ENCODE measurements at places on chromosomes 3 and 15. TPM values are rescaled to one million over a fixed set of nuclear protein-coding genes. Genes with fewer than 3 reads are reported as not detected.

The CTSH gene
- total RNA-seq = 3.7 TPM

The SEMA5B gene
- total RNA-seq = not detected

The MORC1 gene
- not detected for total RNA-seq

The OR4F15 gene
- not detected for total RNA-seq

The SI gene
- not detected for total RNA-seq

The PRSS50 gene
- total RNA-seq = not detected

The FBN1 gene
- total RNA-seq = 0.11 TPM

- DNase-seq = no peak
These were observed 99.5 kb downstream of the POLR2M start for GRCh38 chr15:57806003-57806402.

DNA sequence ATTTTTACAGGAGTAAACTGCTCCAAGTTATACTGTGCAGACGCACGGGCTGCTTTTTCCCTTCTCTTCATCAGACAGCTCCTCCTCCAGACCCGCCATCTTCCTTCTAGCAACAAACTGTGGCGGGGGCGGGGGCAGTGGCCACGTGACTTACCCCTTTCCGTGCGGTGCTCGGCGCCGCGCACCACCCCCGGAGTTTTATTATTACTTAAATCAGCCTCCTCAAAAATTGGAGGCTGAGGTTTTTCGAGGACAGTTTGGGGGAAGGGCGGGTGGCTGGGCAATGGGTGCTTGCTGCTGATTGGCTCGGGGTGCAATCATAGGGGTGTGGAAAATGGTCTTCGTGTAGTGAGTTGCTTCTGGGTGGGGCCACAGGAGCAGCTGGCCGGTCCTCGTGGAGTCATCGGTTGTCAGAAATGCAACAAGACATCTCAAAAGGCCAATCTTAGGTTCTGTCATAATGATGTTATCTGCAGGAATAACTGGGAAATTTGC lies 77.1 kb upstream of the MFGE8 start:
- DNase-seq = no peak

GRCh38 chr3:26535151-26535550 lies 87.4 kb upstream of the LRRC3B start:
- no peak for DNase-seq

DNA sequence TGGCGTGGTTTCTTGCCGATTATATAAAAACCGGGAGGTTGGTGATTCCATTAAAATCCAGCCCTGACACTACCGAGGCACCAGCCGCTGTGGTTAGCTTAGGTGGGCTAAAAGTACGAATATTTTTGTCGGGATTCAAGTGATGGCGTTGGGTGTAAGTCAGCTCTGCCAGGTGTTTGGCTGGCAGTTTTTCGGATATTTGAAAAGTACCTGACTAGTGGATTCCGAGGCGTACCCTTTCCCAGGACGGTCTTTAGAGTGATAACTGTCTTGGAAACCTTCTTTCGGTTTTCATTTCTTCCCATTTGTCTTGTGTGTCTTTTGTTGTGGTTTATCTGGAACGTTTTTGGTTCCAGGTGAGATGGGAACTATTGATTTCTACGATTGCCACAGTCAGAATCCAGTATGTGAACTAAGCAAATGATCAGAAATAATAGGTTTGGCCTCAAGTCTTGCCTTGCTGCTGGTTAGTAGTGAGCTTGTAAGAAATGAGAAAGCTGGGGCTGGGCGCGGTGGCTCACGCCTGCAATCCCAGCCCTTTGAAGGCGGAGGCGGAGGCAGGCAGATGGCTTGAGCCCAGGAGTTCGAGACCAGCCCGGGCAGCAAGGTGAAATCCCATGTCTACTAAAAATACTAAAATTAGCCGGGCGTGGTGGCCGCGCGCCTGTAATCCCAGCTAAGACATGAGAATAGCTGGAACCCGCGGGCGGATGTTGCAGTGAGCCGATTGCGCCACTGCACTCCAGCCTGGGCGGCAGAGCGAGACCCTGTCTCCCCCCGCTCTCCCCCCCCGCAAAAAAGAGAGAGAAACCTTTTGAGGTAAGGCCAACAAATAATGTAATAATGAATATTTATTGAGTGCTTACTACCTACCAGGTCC lies 1.4 kb downstream of the FYTTD1 start:
- no peak for DNase-seq

DNA sequence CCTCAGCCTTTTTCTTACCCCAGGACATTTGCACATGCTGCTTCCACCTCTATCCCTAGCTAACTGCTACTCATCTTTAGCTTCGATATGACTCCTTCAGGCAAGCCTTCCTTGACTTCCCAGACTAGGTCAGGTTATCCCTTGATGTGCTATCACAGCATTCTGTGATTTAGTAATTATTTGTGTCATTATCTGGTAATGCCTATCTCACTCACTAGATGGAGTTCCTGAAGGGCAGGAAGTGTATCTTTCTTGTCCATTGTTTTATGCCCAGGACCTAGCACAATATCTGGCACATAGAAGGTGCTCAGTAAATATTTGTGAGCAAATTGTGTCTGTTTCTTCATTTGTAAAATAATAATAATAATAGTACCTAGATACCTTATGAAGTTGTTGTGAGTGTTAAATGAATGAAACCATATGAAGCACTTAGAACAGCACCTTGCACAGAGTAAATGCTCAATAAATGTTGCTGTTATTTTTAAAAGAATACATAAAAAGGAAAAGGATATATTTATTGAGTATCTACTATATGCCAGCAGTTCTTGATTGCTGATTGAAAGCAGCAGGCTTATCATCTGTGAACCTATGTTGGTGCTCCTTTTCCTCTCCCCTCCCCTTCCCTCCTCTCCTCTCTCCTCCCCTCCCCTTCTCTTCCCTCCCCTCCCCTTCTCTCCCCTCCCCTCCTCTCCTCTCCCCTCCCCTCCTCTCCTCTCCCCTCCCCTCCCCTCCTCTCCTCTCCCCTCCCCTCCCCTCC lies 31.5 kb downstream of the SQOR start:
- no peak for DNase-seq

DNA sequence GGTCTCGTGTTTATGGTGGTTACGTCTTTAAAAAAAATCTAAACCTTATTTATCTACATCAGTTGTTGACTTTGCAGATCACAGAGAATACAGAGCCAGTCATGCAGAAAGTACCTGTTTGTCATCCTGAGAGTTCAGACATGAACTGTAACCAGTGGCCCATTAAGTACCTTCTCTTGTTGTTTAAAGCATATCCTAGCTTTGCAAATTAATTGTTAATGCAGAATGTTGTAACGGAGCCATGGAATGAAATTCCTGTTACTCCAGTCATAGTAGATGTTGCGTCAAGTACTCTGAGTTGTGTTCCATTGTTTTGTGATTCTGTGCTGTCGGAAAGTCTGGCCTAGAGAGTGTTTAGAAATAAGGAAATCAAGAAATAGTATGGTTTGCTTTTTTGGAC lies 205.2 kb downstream of the RBMS3 start:
- DNase-seq = no peak

DNA sequence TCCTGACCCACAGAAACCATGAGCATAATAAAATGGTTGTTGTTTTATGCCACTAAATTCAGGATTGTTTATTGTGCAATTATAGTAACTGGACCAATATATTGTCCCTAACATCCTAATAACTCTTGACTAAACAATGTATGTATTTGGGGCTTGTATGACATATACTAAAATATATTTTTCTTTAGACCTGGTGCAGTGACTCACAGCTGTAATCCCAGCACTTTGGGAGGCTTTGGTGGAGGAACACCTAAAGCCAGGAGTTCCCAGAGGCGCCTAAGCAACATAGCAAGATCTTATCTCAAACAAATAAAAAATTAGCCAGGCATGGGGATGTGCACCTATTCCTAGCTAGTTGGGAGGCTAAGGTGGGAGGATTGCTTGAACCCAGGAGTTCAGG lies 180.4 kb downstream of the SUCNR1 start:
- no peak for DNase-seq

DNA sequence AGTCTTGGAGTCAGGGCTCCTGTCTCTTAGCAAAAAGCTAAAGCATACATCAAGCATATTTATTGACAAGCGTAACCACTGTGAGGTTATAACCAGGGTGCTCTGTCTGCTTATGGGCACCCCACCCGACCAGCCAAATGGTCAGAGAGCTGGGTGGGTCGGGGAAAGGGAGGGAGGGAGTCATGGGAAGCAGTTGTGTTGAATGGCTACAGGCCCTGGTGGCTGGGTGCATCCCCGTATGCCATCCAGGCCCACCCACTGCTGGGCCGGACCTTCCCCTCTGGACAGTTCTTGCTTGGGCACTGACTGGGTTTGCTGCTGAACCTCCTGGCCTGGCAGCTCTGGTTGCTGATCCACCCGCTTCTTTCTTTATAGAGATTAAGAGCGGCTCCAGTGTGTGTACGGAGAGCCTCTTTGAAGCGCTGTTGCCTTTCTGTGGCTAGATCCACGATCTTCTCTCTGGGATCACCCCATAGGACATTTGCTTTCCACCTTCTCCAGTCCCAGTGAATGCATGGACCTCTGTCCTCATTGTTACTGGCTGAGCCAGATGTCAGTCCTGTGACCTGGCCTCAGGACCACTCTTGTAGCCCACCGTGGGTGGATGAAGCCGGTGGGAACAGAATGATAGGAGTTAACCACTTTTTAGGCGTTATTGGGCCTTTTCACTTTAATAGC lies 59.6 kb downstream of the SMAD3 start:
- no peak for DNase-seq
